ENCODE measurements at places on chromosomes 2 and 18. TPM values are rescaled to one million over a fixed set of nuclear protein-coding genes. Genes with fewer than 3 reads are reported as not detected.

The REG3G gene
- 1.1 TPM for total RNA-seq

The SATB2 gene
- total RNA-seq, result 7.9 TPM

The GPR45 gene
- not detected for total RNA-seq

The NR4A2 gene
- 7.6 TPM for total RNA-seq

The ARMC9 gene
- 26.9 TPM for total RNA-seq

The CTAGE1 gene
- not detected for total RNA-seq

The AGBL5 gene
- total RNA-seq, result 25.4 TPM

The GKN2 gene
- total RNA-seq, result not detected

The COLEC11 gene
- total RNA-seq, result not detected

The VWA3B gene
- not detected for total RNA-seq

The FAM124B gene
- total RNA-seq, result not detected

Data from A375 (cell line).